COR-L47 (cell line): ENCODE measurements at places on chromosomes 16 and 17.

GRCh38 chr17:51650772-51651171 lies 390.4 kb downstream of the UTP18 start:
- DNase-seq, result no peak

GRCh38 chr17:67942810-67943209 lies 53.5 kb downstream of the C17orf58 start:
- no peak for DNase-seq

DNA sequence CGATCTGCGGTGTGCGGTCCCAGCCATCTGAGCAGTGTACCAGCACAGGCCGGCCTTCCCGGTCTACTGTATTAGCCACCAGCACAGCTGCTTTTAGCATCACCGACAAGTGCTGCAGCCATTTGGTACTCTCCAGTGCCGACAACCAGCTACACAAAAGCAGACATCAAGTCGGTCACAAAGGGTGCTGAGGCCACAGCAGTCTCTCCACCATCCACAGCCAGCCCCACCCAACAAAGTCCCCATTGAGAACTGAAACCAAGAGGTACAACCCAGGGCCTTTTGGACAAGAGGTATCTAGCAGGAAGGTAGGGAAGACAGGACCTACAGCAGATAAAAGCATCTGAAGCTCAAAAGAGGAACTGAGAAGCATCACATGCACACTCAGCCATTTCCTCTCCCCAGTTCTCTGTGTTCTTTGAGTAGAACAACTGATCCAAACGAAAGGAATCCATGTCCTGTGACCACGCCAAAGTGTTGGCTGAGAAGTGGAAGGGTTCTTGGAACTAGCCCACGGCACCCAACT lies 9.5 kb downstream of the MTMR4 start:
- no peak for DNase-seq

GRCh38 chr17:49829026-49829425 lies 18.8 kb downstream of the TAC4 start:
- DNase-seq, result no peak

DNA sequence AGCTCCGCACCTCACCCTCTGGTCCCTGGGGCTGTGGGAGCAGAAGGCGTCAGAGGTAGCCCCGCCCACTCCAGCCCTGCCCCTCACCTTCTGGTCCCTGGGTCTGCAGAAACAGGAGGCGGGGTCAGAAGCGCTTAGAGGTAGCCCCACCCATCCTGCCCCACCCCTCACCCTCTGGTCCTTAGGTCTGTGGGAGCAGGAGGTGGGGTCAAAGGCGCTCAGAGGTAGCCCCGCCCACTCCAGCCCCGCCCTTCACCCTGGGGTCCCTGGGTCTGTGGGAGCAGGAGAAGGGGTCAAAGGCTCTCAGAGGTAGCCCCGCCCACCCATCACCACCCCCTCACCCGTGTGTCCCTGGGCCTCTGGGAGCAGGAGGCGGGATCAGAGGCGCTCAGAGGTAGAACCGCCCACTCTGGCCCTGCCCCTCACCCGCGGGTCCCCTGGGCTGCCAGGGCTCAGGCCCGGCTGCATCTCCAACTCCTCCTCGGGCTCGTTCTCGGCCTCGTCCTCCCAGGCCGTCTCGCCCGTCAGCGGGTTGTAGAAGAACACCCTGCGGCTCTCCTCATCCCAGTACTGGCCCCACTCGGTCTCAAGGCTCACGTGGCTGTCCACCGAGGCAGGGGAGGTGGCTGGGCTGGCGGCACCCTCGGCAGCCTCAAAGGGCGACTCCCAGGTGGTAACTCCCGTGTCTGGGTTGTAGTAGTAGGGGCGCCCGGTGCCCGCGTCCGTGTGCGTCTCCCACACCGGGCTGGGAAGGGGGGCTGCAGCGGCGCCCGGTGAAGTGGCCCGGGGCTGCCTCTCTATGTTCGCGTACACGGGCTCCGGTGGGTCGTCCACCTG lies 27.2 kb downstream of the ARHGAP27 start:
- DNase-seq, result no peak

GRCh38 chr16:84729716-84730320 lies 30.0 kb downstream of the USP10 start:
- no peak for DNase-seq

DNA sequence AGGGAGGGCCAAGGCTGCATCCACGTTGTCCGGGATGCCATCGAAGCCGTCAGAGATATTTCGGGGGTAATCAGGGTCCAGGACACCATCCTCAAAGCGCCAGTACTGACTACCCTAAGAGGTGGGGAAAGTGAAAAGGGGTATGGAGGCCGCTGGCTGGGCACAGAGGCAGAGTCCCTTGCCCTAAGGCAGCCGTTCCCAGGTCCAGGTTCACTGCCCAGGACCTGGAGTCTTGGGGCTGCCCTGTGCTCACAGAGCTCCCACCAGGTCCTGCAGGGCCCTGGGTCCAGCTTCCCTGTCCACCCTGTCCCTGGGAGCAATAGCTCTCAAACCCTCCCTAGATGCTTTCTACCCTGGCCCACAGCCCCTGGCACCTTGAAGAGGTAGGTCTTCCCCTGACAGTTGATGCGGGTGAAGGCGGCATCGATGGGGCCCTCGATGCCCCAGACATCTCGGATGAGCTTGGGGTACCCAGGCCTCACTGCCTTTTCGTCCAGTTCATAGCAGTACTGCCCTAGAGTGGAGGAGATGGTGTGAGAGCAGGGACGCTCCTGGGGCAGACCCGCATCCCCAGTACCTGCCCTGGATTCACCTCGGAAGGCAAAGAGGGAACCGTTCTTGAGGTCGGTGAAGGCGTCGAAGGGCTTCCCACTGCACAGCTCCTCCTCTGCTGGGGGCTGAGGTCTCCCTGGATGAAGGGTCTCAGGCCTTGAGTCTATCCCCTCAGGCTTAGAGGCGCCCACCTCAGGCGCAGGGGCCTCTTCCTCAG lies 1.0 kb downstream of the VTN start:
- DNase-seq, result no peak

GRCh38 chr17:71432378-71433315 lies 688.2 kb upstream of the SOX9 start:
- no peak for DNase-seq

DNA sequence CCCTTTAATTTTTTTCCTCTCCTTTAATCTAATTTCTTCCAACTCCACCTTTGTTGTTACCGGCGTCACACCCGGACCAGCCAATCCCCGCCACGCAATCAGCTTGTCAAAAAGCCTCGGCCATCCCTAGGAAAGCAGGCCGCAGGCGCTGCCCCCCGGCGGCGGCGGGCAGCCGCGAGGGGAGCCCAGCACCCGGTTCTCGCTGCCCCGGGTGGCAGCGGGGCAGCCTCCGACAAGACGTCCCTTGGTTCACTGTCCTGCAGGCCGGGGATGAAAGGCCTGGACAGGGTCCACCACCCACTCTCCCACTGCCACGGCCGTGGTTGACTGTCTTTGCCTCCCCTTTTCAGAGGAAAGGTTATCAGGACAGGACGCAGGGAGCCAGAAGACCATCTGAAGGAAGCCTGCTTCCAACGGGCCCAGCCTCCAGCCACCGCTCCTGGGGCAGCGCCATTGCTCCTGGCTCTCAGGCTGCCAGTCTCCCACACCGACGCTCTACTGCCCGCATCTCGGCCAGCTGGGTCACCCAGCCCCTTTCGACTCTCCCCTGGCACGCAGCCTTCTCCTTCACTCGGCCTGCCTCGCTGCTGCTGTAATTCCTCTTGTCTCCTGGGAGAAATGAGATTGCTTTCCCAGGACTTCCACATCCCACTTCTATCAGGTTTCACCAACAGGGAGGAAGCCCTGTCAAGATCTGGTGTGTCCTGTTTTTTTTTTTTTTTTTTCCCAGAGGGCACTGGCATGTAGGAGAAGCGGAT lies 2.8 kb upstream of the UBTF start:
- peak; percentile 85 for DNase-seq

GRCh38 chr16:68719993-68720489 lies 17.1 kb upstream of the CDH1 start:
- no peak for DNase-seq

GRCh38 chr17:67076290-67076689 lies 31.9 kb downstream of the CACNG1 start:
- no peak for DNase-seq

- DNase-seq, result no peak
Measured at GRCh38 chr16:19105131-19105530, 8.6 kb upstream of the ITPRIPL2 start.
